ENCODE measurements at places on chromosomes 7 and 10.
A peak's percentile ranks its signal among the peaks of the same experiment; 100 is the strongest.

- DNase-seq = peak; percentile 41
Measured at GRCh38 chr10:97759158-97759887, 12.5 kb downstream of the SFRP5 start.

DNA sequence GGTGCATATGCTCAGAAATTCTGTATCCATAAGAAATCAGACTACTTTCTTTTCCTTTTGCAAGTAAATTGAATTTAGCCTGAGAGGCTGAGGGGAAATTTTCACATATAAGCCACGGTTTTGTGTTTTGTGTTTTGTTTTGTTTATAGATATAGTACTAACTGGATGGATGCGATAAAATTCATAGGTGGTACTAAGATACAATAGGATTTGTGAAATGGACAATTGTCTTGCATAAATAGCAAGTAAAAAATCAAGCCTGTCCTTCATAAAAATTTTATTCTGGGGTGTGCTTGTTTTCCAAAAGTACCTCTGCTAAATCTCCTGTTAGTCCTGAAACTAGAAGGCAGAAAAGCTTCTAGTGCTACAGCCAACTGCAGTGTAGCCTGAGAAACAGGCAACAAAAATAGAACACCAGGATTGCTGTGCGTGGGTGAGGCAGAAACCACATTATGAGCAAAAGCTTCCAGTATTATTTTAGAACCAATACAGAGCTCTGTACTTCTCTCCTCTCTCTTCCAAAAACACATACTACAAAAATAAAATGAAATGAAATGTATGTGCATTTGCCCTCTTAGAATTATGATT, 634 bp upstream of the HDAC9 start:
- peak; percentile 10 for DNase-seq

GRCh38 chr10:100327007-100327717, 2.9 kb downstream of the PKD2L1 start:
- no peak for DNase-seq

GRCh38 chr7:22680482-22680911, 46.5 kb upstream of the IL6 start:
- DNase-seq = no peak

DNA sequence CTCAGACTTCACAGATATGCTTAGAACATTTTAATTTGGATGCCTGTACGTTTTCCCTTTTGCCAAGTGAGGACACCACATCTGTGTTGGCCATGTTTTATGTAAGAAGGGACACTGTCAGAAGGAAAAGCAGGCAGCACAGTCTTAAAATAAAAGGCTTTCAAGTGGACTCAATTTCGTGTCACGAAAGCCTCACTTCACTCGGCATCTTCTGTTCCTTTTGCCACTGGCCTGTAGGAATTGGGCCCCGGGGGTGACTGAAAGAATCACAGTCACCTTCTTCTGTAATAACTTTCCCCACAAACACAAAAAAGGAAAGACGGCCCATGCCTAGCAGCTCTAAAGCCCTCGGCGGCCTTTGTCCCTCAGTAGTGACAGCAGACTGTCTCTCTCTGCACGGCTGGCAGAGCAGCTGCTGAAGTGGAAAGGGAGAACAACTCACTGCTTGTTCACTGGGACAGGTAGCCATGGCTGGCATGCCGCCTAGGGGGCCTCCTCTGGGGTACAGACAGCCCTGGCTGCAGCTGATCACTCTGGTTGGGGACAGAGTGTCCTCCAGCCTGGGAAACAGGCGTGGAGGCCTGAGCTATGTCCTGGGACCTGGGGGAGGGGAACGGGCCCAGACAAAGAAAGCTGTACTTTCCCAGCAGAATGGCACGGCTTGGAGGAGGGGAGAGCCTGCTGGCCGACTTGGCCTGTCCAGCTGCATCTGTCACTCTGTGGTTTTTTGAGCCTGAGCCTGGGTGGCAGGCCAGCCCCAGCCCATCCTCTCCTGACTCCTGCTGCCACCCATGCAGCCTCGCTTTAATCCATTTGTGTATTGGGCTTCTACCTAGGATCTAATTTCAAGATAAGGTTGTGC, 4.4 kb downstream of the RASSF4 start:
- DNase-seq = no peak

- no peak for DNase-seq
Measured at GRCh38 chr10:43235070-43235900, 31.6 kb downstream of the RASGEF1A start.

DNA sequence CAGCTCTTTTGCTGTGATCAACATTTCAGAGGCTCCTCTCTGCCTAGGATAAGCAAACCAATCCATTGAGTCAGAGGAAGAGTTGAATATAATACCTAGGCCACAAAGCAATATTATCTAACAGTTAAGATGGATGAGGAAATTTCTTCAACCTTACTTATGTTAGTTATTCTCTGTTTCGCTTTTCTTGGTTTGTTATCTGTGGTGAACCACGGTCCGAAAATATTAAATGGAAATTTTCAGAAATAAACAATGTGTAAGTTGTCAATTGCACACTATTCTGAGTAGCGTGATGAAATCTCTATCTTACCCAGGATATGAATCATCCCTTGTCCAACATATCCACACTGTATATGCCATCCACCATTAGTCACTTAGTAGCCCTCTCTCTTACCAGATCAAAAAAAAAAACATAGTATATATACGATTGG, 1.5 kb upstream of the HTR7 start:
- DNase-seq = no peak

- no peak for DNase-seq
Measured at GRCh38 chr7:158020706-158021095, 566.9 kb downstream of the PTPRN2 start.

GRCh38 chr7:88040694-88041093, 106.6 kb downstream of the ADAM22 start:
- DNase-seq = no peak

DNA sequence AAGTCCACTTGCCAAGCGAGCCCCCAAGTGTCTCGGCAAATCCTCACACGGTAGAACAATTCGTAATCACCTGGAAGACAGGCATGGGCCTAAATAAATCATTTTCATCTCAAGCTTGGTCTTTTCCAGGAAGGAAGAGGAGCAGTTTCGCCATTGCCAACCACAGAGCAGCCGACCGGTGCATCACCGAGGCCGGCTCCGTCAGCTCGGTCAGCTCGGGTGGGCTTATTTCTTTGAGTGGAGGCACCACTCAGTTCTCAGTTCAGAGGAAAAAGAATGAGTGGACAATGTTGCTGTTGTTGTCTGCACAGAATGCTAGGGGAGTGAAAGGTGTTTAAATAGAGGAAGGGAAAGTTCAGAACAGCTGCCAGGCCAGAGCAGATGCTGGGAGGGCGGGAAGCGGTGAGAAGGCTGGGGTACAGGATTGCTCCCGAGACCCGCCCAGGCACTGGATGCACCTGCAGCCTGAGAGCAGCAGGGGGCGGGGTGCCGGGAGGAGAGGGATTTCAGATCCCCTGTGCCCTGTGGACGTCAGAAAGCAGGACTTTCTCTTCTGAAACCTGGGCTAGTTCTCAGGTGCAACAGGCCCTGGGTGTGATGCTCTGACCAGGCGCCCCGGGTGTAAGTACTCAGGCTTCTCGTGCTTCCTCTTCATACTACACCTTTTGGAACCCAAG, 17.7 kb upstream of the IGFBP3 start:
- no peak for DNase-seq

- DNase-seq = no peak
Measured at GRCh38 chr7:55156919-55157763, 138.3 kb downstream of the EGFR start.

GRCh38 chr7:95578299-95578855, 17.9 kb downstream of the PDK4 start:
- no peak for DNase-seq

DNA sequence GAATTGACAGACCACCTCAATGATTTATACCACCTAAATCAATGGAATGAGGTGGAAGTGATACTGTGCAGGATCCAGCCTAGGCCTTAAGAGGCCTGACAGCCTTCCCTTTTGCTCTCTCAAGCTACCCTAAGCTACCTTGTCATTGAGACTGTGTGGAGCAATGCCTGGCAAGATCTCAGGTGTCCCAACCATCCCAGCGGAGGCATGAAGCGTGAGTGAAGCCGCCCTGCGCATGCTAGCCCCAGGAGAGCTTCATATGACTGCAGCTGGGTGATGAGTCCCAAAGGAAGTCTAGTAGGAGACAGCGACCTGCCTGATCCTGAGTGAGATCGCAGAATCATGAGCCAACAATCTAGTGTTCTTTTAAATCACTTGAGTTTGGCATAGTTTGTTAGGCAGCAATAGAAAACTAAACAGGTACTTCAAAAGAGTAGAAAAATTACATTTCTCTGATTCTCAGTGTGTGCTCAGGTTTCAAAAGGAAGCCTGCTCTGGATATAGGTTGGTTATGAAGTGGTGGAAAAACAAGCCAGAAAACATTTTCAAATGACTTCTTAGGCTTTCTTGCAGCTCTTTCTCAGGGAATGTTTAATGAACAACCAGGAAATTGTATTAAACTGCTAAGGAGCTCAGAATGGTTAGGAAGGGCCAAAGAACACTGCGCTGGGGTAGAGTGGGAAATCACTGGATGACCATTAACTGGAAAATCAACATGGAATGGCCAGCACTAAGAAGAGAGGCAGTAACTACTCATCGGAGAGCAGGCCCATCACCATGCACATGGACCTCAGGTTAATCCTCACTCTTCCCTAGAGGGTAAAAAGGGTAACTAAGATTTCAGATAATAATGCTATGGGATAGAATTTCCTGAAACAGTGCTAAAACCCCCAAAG, 535.2 kb downstream of the PHTF2 start:
- DNase-seq = no peak

- no peak for DNase-seq
Measured at GRCh38 chr7:117383483-117384189, 43.7 kb downstream of the ASZ1 start.

DNA sequence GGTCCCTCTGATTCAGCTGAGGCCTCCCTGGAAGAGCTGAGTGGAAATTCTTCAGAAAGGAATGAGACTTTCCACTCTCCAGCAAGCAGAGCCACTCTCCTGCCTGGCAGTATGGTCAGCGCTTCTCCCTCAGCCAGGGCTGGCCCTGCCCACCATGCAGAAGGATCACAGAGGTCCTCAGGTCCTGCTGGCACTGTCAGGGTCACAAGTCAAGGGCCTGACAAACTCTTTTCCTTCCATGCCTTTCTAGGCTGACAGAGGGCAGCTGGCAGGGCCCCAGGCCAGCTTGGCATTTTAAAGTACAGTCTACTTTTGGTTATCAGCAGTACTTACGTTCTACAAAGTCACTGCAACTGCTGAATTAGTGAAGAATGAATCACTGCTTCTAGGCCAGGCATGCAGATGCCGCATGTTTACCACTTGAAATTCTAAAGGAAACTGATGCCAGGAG, 119.3 kb upstream of the FRMD4A start:
- no peak for DNase-seq

DNA sequence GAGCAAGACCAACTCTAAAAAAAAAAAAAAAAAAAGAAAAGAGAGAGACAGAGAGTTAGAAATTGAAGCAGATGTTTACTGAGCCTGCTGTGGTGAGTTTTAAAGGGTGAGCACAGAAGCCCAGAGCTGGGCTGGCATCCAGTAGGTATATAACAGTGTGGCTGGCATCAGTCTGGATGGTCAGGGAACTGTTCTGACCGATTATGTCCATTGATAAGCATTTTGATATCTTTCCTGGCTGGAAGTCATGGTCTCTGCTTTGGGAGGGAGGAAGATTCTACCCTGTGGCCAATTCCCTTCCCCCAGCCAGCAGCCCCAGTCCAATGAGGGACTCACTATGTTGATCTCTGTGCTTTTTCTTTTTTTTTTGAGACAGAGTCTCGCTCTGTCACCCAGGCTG, 65.2 kb upstream of the PODXL start:
- DNase-seq = no peak

DNA sequence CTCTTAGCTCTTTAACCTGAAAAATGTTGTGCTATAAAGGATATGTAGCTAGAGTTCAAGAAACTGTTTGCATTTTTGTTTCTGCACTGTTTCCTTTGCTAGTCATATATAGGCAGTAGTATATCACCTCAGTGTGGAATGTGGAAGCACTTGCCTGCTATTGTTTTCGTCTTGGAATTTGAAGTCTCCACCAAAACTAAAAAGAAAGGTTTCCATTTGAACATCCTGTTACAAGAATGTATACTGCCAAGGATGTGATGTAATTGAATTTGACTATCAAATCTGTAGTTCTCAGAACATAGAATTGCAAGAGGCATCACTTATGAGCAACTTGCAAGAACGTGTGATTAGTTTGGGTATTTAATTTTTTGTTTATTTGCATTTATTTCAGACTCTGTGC, 51.1 kb upstream of the MEOX2 start:
- no peak for DNase-seq

GRCh38 chr10:28125701-28126100, 126.8 kb upstream of the ODAD2 start:
- DNase-seq = no peak

GRCh38 chr10:99775850-99776249, 6.6 kb upstream of the ABCC2 start:
- DNase-seq = no peak

GRCh38 chr7:101315336-101315735, 6.3 kb downstream of the IFT22 start:
- DNase-seq = peak; percentile 41
